ENCODE measurements at places on chromosomes 2 and 18. TPM values are rescaled to one million over a fixed set of nuclear protein-coding genes. Genes with fewer than 3 reads are reported as not detected.

DNA sequence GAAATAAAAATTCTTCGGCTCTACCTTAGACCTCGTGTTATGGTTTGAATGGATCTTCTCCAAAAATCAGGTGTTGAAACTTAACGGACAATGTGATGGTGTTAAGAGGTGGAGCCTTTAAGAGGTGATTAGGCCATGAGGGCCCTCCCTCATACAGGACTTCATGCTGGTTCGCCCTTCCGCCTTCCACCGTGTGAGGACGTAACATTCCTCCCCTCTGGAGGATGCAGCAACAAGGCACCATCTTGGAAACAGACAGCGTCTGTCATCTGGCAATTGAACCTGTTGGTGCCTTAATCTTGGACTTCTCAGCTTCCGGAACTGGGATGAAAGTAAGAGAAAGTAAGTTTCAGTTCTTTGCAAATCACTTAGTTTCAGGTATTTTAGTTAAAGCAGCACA, 126.3 kb upstream of the SPRED2 start:
- no peak for DNase-seq

RSAD2 gene
- 0.28 TPM for total RNA-seq

SESTD1 gene
- total RNA-seq, result 92.4 TPM

GRCh38 chr2:176118601-176119339, 2.2 kb downstream of the HOXD10 start:
- no peak for DNase-seq

- DNase-seq, result no peak
These were observed 68.7 kb downstream of the NETO1 start for GRCh38 chr18:72799106-72799505.

- DNase-seq, result no peak
These were observed 35.7 kb upstream of the CABLES1 start for GRCh38 chr18:23099621-23100020.

DNA sequence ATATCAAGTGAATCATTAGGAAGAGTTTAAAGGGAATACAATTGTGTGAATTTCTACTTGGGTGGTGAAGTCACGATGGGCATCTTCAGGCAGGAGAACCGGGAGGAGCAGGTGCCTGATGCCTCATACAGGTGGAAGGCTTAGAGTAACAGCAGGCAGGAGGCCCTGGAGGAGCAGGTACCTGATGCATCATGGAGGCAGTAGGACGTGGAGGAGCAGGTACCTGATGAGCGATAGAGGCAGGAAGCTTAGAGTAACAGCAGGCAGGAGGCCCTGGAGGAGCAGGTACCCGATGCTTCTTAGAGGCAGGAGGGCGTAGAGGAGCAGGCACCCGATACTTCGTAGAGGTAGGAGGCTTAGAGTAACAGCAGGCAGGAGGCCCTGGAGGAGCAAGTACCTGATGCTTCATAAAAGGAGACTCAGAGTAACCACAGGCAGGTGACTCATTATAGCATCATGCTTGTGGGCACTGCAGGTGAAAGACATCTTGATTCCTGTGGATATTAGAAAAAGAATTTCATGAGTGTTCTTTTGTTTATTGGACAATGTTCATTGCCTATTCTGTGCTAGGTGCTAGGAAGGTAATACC, 133.9 kb downstream of the ATP9B start:
- no peak for DNase-seq

CRYGD gene
- total RNA-seq, result not detected

DNA sequence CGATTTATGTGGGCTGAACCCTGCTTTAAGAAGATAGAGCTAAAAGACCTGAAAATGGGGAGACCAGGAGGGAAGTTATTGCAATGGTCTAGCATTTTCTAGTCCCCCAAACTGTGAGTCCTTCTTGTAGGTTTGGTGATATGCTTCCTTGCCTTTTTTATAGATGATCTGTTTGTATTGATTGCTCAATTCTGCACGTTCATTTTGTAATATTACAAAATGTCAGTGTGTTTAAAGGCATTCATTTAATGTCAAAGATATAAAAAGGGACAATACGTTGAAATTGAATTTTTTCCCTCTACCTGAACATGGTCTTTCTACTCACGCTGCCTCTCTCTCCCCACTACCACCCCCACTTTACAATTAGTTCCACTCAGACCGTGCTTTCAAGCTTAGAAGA, 5.6 kb upstream of the FIGN start:
- no peak for DNase-seq

MARCO gene
- total RNA-seq, result not detected

DNA sequence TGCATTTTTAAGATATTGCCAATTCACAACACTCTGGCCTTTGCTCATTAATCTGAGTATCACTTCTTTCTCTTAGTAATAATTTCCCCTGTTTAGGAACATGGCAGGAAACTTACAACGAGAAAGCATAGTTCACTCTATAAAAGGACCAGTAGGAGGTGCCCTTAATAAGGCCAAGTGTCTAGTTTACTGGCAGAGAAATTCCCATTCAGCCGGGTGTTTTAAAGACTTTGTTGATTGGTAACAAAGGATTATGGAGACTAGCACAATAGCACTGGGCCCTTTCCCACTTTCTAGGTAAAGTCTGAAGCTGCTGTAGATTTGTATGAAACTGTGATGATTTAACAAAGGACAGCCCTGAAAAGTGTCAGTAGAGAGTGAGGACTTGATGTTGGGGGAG, 3.1 kb downstream of the DCC start:
- no peak for DNase-seq

IL36G gene
- not detected for total RNA-seq

DNA sequence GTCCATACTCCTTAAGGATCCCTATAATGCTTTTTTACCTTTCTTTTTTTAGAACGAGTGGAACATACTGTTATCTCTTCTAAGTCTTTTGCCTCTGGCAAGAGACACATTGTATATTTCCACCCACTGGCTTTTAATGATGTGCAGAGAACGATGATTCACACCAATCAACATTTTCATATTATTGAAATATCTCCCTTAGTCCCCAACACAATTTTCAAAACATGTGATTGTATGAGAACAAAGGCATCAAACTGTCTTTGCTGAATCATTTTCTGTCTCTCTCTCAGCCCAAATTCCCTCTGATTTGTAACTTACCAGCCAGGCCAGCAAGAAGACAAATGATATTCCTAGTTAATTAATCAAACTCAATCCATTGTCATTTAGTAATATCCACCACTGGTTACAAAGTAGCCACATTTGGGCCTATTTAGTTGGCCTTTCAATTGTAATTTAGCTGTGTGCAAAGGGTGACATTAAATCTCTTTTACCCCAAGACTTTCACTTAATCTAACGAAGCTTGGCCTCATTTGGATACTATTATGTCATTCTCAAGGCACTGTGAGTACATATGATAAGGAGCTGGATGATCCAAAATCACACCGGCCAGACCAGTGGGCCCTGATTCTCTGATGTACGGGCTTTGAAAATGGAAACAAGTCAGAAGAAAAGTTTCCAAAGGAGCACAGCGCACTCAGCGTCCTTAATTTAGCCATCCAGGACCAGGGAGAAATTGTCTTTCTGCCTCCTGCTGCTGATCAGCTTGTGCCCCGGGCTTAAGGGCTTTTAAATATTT, 185.1 kb downstream of the SCG2 start:
- DNase-seq, result no peak

DNA sequence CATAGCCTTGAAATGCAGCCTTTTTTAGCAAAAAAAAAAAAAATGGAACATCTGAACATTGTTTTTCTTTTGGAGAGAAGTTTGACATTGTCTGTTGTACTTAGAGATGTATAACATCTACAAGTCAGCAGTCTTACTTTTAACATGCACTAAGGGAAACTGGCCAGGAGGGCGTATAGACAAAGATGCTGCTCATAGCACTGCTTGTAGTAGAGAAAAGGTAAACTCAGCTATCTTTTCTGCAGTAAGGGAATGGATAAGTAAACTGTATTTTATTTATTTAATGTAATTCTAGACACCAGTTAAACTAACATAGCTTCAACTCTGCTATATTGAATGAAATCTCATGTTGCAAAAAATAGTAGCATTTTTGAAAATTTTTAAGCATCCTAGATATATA, 489.6 kb downstream of the PTPRM start:
- DNase-seq, result no peak

GRCh38 chr2:36389091-36389564, 33.5 kb downstream of the CRIM1 start:
- no peak for DNase-seq

LRP2 gene
- 0.23 TPM for total RNA-seq

- no peak for DNase-seq
These were observed 152.7 kb downstream of the UBR3 start for GRCh38 chr2:169980001-169980400.

GRCh38 chr2:20565101-20565622, 85.7 kb downstream of the HS1BP3 start:
- DNase-seq, result no peak

ZNF521 gene
- 238 TPM for total RNA-seq

DNA sequence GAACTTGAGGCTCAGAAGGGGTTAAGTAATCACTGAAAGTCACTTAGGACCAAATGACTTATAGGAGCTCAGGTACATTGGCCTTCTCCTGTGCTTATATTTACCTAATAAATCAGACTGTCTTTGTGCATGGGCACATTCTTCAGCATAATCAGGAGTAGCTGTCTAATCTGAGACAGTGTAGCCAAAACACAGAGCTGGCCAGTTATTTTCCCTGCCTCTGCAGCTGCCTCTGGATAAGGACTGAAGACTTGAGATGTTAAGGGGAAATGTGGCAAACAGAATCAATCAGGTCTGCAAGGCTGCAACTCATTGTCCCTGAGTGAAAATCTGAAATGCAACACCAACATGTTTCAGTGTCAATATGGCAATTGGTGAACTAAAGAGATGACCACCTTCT, 1.5 kb downstream of the FSHR start:
- no peak for DNase-seq

IL1R2 gene
- not detected for total RNA-seq

NT5C1B gene
- total RNA-seq, result not detected

ASPRV1 gene
- 0.87 TPM for total RNA-seq

DNA sequence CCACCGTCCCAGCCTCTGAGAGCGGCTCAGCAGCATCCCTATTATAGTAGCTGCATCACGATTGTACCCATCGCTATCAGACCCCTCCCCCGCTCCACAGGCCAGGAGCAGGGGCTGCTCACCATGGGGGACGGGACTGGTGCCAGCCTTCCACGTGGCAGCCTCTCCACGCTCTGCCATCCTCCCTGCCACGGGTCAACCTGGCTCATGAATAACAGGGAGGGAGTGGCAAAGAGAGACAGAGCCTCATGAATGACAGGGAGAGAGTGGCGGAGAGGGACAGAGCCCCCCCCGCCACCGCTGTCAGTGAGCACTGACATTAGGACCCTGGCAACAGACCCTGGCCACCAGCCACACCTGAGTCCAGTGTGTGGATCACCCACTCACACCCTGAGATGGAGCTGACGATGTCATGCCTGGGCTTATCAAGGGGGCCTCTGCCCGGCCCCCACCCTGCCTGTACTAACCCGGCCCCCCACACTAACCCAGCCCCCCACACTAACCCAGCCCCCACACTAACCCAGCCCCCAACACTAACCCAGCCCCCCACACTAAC, 16.9 kb downstream of the CROCC2 start:
- DNase-seq, result no peak

LCT gene
- 0.13 TPM for total RNA-seq

DNA sequence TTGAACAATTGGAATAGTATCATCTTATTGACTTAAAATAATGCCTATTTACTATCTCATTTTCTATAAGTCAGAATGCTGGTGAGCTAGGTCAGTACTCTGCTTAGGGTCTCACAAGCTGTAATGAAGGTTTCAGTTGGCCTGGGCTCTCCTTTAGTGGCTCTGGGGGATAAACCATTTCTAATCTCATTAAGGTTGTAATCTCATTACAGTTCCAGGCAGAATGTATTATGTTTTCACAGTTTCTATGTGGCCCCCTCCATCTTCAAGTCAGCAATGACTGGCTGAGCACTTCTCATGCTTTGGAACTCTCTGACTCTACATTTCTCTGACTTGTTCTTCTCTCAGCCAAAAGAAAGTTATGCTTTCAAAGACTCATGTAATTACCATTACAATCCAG, 163.1 kb downstream of the CCDC178 start:
- no peak for DNase-seq

PFN4 gene
- 1.0 TPM for total RNA-seq

MPP4 gene
- 0.13 TPM for total RNA-seq

DNA sequence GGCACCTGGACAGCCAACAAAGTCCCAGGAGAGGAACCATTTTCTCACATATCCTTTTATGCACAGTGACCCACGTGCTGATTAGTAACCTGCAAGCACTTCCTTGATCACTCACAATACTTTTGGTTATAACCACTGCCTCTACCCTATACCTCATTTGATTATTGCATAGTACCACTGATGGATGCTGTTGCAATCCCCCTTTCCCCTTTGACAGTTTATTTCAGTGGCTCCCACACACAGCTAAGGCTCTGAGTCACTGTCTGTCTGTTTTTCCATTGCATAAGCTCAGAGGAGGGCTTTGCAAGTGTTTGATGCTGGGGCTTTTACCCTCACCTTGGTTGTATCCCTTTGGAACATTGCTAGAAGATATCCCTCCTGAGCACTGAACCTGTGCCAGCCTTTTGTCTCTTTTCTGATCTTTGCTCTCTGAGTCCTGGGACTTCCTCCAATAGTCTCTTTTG, 101.7 kb upstream of the RBBP8 start:
- no peak for DNase-seq

DGKD gene
- 15.3 TPM for total RNA-seq

- DNase-seq, result peak; percentile 72
These were observed 132.8 kb downstream of the TPO start for GRCh38 chr2:1546023-1546591.
